Pancreas (tissue), 10 donors: ENCODE measurements at places on chromosomes 6 and 20.
A peak's percentile ranks its signal among the peaks of the same experiment; 100 is the strongest.

DNA sequence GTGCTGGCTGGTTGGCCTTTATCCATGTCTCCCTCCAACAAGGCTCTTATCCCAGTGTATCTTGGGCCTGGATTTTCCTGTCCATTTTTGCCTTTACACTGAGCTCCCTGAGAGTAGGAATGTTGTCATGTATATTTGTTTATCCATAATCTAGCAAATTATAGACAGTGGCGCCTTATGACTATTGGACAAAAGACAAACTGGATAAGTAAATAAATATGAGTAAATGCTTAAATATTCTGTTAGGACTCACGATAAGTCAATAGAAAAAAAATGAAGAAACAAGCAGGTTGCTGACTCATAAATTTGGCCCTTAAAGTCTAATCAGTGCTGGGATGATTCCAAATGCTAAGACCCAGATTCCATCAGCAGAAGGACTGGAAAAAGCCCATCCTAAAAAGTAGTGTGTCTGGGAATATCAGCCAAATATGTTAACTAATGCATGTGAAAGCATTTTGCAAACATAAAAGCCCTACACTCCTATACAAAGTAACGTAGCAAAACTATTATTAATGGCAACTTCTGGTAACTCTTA lies 55.0 kb upstream of the PCSK2 start:
- no peak for DNase-seq

- no peak for DNase-seq
Observed at GRCh38 chr6:149642829-149643580, 5.5 kb downstream of the KATNA1 start.

DNA sequence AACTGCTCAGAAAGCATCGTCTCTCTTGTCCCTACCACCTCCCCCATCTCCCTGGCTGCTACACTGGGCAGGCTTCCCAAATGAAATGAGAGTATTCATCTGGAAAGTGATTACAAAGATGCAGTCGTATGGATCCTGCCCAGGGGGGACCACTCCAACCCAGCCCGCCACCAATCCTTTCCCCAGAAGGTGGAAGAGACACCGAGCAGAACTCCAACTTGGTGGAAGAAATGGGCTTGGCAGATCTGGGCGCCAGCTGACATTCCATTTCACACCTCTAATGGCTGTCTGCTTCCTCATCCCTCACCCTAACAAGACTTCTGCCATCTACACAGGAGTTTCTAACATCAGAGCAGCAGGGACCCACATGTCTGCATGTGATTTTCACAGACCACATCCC lies 12.7 kb downstream of the PKHD1 start:
- DNase-seq = no peak

- DNase-seq = no peak
Observed at GRCh38 chr6:156534594-156534993, 242.6 kb upstream of the ARID1B start.

GRCh38 chr20:23629542-23630391 lies 8.0 kb downstream of the CST3 start:
- no peak for DNase-seq

DNA sequence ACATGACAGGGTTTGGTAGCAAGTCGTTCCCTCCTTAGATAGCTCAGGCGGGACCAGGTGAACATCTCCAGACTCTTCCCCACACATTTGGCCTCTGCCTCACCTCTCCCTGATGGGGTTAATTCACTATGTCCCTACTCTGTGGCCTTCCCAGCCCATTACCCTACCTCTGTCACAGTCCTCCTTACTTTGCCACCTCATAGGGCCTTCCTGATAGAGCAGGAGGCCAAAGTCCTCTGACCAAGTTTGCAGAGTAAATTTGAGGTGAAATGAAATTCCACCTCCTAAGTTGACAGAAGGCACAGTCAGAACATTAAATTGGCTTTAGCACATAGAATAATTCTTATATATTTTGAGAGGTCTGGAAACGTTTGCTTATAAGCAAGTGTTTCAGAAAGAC lies 53.1 kb upstream of the ARMC2 start:
- DNase-seq = no peak

DNA sequence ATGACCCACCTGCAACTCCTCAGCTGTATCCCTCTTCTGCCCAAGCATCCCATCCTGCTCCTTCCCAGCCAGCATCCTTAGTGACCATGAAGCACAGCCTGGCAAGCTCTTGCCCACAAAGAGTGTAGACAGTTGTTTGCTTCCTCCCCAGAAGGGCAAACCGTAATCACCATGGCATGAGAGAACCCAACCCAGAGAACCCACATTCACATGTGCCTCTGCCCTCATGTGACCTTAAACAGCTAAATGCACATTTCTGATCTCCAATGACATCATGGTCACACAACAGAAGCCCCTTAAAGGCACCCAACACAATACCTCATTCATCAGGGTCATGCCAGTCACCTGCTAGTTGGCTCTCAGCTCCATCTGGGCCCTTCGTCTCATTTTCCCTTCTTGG lies 162.8 kb upstream of the CDYL start:
- DNase-seq = no peak

GRCh38 chr6:72626126-72626525 lies 4.3 kb downstream of the KCNQ5 start:
- DNase-seq = no peak

- DNase-seq = no peak
Observed at GRCh38 chr6:20811109-20811761, 277.0 kb downstream of the CDKAL1 start.

- DNase-seq = no peak
Observed at GRCh38 chr6:114453737-114454276, 111.0 kb upstream of the HS3ST5 start.

- DNase-seq = no peak
Observed at GRCh38 chr20:36720510-36720909, 25.4 kb downstream of the NDRG3 start.

DNA sequence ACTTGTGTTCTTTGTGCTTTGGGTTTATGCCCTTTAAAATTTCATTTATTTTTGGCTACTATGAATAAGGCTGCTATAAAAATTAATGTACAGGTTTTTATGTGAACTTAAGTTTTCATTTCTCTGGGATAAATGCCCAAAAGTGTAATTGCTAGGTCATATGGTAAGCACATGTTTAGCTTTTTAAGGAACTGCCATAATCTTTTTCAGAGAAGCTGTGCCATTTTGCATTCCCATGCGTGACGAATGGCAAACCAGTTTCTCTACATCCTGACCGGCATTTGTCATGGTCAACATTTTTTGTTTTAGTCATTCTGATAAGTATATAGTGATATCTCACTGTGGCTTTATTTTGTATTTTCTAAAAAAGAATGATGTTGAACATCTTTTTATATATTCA lies 236.0 kb upstream of the SGK1 start:
- no peak for DNase-seq

DNA sequence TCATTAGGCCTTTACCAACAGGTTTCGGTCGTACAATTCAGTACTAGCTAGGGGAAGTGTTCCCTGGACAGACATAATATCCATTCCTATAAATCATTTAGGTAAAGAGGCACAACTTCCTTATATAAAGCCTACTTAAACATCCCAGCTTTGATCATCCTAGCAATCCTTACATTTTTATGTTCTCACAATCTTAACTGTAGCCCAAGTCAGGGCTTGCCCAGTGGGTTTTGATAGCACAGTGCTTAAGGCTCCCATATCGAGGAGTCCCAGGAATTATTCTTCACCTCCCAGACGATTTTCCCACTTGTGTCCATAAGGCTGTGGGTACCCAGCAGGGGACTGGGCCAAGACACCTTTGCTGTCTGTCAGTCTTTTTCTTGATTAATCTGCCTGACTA lies 63.2 kb downstream of the E2F3 start:
- no peak for DNase-seq

GRCh38 chr6:5960456-5960855 lies 46.3 kb downstream of the NRN1 start:
- no peak for DNase-seq

- DNase-seq = no peak
Observed at GRCh38 chr20:38126932-38127621, 38.0 kb downstream of the TGM2 start.

- no peak for DNase-seq
Observed at GRCh38 chr6:107820338-107821261, 3.5 kb downstream of the SCML4 start.

- no peak for DNase-seq
Observed at GRCh38 chr6:89048985-89049384, 31.6 kb upstream of the PNRC1 start.

- peak; percentile 33 for DNase-seq
Observed at GRCh38 chr6:143337201-143337949, 113.1 kb downstream of the ADAT2 start.

DNA sequence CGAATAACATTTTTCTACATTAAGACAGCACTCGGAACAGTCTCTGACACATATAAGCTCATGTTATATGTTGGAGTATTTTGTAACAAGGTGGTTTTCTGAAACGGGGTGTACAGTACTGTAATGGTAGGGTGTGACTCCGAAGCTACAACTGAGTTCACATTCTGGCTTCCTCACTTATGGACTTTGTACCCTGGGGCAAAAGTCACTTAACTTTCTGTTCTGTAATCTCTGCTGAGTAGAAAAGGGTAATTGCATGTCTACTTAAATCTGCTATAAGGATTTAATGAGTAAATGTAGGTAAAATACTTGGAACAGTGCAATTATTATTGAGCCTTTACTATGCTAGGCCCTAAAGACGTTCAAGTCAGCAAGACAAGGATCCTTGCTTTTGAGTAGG lies 4.7 kb upstream of the LTV1 start:
- DNase-seq = no peak

GRCh38 chr6:47157653-47158219 lies 115.6 kb upstream of the ADGRF1 start:
- no peak for DNase-seq

DNA sequence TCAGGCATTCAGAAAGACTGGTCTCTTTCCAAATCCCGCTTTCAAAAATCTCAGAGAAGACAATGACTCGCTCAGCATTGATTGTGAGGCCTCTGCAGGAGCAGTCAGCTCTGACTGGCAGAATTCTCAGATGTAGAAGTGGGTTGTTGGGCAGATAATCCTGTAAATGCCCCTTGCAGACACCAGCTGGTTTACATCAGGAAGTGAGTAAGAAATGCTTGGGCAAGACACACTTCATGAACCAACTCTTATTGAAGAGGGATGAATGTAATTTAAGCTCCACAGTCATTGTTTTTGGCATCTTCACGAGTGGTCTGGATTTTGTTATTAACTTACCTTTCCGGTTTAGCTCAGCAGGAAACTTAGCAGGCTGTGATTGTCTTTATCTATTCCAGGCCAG lies 166.6 kb downstream of the PLCB4 start:
- DNase-seq = no peak

DNA sequence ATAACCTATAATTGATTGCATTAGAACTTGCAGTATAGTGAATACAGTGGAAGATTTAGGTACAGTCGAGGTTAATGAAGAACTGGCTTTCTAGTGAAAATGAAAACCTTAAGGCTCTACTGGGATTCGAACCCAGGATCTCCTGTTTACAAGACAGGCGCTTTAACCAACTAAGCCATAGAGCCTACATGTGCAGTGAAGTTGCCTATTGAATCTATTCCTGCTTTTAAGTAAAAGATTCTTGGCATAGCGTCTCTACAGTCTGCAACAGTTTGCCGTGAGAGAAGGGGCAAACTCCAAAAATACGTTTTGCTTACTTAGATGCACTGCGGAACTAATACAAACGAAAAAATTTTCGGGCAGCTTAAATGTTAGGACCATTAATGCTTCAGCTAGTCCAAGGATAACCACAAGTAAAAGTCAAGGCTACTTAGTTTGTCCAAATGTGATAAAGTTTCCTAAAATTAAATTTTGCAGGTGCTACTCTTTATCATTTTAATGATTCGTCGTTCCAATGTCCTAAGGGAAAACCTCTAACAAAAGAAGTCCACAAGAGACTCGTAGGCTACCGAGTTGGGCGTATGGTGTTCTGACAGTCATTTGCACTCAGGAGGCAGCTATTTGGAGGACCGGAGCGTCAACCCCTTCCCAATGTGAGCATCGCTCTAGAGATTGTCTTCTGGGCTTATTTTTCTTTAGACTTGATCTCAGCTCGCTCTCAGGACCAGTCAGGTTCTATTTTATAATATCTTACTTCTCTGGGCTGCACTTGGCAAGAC lies 31.3 kb upstream of the ZSCAN23 start:
- DNase-seq = no peak

DNA sequence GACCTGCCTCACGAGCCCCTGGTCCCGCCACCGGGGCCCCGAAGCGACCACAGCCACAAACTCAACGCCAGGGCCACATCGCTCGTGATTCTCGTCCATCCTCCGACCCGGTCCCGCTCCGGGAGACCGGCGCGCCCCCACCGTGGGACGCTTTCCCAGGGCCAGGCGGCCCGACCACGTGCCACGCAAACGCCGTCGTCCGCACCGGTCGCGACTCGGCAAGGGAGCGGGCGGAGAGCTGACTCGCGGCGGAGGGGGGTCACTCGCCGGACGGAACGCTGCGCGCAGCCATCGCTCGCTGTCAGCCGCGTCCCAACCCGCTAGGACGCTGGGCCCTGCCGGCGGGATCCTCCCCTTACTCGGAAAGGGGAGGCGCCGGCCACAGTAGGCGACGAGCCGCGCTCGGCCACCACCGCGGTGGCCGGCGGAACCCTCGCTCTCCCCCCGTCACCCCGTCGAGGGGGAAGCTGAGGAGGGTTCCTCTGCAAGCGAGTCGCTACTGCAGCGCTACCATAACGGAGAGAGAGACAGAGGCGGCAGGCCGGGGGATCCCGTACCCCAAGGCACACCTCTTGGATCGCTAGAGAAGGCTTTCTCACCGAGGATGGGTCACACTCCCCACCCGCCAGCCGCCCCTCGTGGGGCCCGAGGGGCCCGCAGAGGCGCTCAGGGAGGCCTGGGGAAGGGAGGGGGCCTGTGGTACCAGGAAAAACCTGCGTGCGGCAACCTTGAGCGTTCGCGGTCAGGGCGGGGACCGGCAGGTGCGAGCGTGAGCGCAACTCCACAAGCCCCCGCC lies 511.8 kb upstream of the ZNF337 start:
- DNase-seq = peak; percentile 63

- no peak for DNase-seq
Observed at GRCh38 chr20:61100489-61100888, 151.6 kb upstream of the CDH4 start.

DNA sequence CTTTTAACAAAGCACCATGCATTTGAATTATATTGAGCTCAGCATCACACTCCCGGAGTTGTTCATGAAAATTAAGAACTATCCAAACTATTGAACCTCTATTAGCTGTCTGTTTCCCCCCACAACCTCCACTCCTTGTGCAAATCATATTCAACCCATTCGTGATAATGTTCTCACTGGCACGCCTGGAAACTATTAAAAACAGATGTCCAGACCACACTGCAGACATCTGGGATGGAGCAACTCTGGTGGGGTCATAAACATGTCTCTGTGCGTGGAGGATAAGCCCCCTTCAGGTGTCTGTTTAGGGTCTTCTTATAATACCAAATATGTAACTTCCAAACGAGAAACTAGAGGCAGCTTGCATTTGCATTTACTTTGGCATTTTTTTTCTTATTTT lies 193.7 kb downstream of the TFAP2A start:
- DNase-seq = no peak
